Calu3 (cell line): ENCODE measurements at places on chromosomes 12 and 14.

DNA sequence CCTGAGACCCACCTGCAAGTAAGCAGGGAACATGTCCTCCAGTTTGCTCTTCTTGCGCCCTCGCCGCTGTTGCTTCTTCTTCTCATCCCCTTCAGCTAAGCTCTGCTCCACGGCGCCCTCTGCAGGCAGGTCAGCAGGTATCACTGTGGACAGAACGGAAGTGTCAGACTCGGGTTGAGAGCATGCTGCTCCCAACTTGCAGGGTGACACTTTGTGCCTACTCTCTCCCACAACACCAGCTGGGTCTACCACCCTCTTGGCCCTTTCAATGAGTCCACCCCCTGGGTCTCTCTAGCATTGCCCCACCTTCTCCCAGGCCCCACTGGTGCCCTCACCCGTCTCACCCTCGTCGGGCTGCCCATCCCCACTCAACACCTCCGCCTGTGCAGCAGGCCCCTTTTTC, 16.7 kb downstream of the KMT2D start:
- peak; percentile 41 for DNase-seq

DNA sequence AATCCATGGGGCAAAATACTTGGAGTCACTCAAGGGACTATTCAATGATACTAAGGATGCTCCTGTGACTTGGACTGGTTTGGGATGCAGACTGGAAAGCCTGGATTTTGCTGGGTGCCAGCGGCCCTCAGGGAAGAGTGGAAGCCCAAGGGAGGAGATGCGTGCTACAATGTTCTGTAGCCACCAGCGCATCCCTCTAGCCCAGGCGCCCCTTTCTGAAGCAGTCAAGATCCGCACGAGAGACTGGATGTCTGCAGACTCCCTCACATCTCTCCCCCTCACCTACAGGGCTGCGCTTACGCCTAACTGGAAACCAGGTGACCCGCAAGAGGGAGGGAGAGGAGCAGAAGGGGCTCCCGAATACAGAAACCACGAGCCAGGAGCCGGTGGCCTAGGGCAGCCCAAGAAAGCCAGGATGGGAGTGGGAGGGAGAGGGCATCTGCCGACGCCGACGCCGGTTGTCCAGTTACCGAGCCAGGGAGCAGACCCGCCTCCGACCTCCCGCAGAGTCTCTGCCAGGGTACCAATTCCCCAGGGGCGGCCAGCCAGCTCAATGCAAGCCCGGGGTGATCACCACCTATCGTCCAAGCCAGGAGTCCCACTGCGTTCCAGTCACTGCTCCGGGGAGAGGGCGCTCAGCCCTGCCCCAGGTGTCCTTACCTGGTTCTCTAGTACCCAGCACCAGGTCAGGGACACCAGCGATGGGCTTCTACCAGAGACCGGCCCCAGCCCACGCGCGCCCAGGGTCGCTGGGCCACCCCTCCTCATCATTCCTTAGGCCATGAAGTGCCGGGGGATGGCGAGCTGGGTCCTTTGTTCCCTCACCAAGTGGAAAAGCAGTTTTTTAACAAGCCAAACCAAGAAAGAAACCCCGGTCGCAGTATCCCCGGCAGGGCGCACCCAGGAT, 1.2 kb downstream of the NTN4 start:
- peak; percentile 80 for DNase-seq

GRCh38 chr14:38248321-38249028, 7.4 kb downstream of the CLEC14A start:
- DNase-seq = no peak

GRCh38 chr12:117367006-117367638, 5.7 kb upstream of the NOS1 start:
- peak; percentile 85 for DNase-seq

DNA sequence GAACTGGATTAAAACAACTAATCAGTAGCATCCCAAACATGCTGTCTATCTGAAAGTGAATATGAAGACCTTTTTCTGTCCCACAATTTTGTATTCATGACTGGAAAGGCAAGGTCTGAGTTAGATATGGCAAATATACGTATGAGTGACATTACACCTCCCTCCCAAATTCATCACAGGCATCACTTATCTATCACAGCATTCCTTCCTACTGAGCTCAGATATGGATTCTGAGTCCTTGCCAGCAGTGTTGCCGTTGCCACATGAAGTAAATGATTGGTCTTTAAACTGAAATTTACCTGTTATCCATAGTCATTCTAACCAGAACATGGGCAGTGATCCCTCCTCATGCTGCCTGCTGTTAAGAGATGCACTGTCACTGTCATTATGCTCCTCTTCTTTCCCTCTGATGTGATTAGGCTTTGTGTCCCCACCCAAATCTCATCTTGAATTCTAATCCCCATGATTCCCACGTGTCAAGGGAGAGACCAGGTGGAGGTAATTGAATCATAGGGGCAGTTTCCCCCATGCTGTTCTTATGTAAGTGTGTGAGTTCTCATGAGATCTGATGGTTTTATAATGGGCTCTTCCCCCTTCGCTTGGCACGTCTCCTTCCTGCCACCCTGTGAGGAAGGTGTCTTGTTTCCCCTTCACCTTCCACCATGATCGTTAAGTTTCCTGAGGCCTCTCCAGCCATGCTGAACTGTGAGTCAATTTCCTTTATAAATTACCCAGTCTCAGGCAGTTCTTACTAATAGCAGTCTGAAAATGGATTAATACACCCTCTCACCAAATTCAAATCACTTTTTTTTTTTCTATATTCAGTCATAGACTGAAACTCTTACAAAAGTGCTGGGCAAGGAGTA, 288.4 kb downstream of the NUAK1 start:
- no peak for DNase-seq

- no peak for DNase-seq
Measured at GRCh38 chr14:60643141-60643462, 6.2 kb downstream of the SIX1 start.

GRCh38 chr12:59861635-59862034, 265.8 kb downstream of the SLC16A7 start:
- no peak for DNase-seq

DNA sequence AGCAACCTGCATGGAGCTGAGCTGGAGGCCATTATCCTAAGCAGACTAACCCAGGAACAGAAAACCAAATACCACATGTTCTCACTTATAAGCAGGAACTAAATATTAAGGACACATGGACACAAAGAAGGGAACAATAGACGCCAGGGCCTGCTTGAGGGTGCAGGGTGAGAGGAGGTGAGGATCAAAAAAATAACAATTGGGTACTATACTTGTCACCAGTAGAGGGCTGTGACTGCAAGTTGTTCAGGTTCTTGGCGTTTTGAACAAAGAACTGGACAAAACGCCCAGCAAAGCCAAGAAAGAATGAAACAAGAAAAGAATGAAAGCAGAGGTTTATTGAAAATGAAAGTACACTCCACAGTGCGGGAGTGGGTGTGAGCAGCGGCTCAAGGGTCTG, 208.5 kb upstream of the NEDD1 start:
- DNase-seq = no peak

- DNase-seq = no peak
Measured at GRCh38 chr12:121120323-121120722, 12.4 kb upstream of the P2RX7 start.

GRCh38 chr14:53979747-53980642, 23.4 kb upstream of the BMP4 start:
- DNase-seq = no peak

DNA sequence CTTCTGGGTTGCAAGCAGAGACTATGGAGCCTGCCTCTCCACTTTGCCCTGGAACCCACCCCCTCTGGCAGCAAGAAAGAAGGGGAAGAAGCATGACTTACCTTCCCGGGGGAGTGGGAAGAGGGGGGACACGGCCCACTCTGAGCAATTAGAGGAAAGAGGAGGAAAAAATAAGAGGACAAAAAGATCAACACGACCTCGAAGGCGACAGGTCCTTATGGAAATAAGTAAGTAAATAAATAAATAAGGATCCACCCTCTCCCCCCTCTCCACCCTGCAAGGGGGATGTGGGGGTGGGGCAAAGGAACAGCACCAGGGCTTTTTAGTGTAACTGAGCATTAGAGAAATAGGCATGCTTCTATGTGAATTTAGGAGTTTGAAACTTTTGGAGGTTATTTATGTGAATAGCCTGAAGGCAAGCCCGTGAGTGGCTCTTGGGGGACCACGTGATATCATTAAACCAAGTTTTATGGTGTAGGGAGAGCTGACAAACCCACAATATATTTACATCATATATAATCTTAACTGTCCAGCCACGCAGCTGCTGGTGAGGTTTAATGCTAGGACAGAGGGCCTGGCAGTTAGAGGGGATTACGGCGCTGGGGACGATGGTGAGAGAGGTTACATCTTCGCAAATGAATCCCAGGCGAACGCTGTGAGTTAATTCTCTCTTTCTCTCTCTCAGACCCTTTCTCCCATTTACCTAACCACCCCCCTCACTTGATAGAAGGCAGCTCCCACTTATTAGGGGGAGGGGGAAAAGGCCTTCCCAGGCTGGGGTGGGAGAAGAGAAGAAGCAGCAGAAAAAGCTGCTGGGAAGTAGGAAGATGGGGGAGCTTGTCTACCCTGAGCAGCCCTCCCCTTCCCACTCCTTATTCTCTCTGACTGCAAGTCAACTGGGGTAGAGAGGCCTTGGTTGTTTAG, 4.8 kb downstream of the HOXC5 start:
- DNase-seq = no peak

GRCh38 chr12:85301051-85301450, 21.0 kb downstream of the ALX1 start:
- no peak for DNase-seq

GRCh38 chr12:72349491-72349890, 77.3 kb downstream of the TRHDE start:
- DNase-seq = no peak

- peak; percentile 55 for DNase-seq
Measured at GRCh38 chr12:116525418-116526001, 33.7 kb upstream of the MAP1LC3B2 start.

DNA sequence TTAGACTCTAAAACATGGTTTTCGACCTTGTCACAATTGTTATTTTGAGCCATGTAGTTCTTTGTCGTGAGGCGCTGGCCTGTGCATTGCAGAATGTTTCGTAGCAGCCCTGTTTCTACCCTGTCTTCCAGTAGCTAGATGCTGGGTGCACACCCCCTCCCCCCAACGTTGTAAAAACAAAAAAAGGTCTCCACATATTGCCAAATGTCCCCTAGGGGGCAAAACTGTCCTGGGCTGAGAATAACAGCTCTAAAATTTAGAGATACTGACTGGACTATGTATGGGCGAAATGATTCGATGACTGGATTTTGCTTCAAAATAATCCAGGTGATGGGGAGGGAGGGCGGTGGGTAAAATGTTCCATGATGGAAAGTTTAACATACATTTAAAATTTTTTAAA, 126.1 kb upstream of the FUT8 start:
- DNase-seq = peak; percentile 46

DNA sequence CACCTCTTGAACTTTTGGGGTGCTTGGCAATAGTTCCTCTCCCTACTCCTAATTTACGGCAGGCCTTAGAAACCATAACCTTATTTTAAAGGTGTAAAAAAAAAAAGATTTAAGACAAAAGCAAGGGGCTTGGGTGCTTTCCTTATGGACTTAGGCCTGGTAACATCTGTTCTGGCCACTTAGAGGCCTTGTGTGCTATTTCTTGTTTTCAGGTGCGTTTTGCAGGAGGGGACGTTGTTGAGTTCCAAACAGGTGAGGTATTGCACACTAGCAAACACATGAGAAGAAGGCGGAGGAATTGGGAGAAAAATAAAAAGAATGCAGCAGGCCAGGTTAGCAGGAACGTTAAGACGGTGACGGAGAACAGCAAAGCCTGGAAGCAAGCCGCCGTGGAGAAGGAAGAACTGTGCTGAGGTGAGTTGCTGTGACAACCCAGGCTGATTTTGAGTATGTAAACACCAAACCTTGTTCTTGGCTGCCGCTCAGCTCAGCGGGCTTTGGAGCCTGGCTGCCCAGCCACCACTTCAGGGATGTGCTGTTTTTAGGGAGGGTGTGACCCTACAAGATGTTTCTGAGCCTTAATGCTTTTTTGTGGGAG, 17.3 kb downstream of the EMG1 start:
- no peak for DNase-seq

GRCh38 chr12:52975820-52976573, 27.1 kb downstream of the KRT18 start:
- DNase-seq = peak; percentile 77

DNA sequence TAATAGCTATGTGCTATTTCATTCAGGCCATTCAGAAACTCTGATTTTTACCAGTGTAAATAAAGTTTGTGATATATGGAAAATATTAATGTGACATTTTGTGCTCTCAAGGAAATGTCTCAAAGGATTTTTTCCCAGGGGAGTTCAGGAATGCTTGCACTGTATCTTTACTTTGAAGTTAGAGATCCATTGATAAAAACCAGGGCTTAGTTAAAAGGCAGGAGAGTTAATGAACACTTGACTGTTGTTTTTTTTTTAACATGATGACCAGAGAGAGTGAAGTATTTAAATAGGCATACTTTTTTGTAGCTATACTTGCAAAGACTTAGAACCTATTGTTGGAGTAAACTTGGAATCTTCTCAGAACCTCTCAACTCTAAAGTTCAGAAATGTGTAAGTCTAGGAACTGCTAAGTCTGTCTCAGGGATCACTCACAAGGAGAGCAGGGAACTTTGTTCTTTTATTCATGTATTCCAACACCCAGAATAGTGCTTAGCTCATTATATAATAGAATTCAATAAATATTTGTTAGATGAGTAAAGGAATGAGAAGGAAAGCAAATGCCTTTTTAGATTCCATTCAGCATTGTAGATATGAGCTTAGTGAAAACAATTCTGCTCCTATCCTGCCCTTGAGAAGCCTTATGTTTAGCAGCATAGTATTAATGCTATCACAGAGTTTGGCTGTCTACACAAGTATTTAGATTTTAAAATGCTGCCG, 117.5 kb downstream of the DAAM1 start:
- no peak for DNase-seq

DNA sequence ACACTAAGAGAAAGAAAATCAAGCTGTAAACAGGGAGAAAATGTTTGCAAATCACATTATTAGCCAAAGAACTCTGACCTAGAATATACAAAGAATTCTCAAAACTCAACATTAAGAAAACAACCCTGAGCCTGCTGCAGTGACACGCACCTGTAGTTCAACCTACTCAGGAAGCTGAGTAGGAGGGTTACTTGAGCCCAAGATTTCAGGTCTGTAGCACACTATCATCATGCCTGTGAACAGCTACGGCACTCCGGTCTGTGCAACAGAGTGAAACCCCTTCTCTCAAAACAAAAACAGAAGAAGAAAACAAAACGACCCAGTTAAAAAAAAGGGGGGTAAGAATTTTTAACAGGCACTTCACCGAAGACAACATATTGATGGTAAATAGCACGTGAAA, 20.8 kb downstream of the SAV1 start:
- DNase-seq = no peak

DNA sequence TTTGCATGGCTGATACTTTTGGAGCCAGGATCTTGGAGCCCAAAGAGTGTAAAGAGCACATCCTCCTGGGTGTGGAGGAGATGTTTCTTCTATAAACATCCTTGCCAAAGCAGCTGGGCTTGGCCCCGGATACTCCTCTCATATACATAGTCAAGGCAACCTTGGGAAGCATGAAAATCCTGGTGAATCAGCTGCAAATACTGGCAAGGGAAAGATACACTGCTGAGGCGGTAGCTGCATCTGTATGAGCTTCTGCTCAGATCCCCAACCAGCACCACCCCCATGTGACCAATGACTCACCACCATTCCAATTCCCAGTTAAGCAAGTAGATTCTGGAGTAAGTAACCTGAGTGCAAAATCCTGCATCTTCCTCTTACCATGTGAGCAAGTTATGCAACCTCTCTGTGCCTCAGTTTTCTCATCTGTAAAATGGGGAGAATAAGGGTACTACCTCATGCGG, 567.4 kb downstream of the MED13L start:
- no peak for DNase-seq

- DNase-seq = no peak
Measured at GRCh38 chr12:132393991-132394949, 64.9 kb upstream of the GALNT9 start.

- no peak for DNase-seq
Measured at GRCh38 chr14:67429510-67430205, 17.7 kb upstream of the PLEK2 start.
